Activated T-helper 2 cell treated with anti-CD3 and anti-CD28 coated beads, Interferon-gamma antibody, Interleukin-2, Interleukin-4, amounts not matched to agents 10 μg/mL and 5 μg/mL and 100 μg/mL, durations not matched to agents 14 hours and 24 hours and 36 hours (primary cell): ENCODE measurements at places on chromosomes 11 and 22. TPM values are rescaled to one million over a fixed set of nuclear protein-coding genes. Genes with fewer than 3 reads are reported as not detected.

CBLIF gene
- not detected in 2 replicates for total RNA-seq

CALCA gene
- total RNA-seq = not detected in 2 replicates

DCDC1 gene
- total RNA-seq = not detected in 2 replicates

KCNJ1 gene
- total RNA-seq = not detected in 2 replicates

MMP13 gene
- not detected in 2 replicates for total RNA-seq

RIBC2 gene
- total RNA-seq = 9.9 and 11.0 TPM in 2 replicates

TOB2 gene
- total RNA-seq = 41.2 and 44.2 TPM in 2 replicates

GGT5 gene
- 0.05 TPM in 1 of 2 replicates, not detected in the other for total RNA-seq

KCNJ5 gene
- not detected in 2 replicates for total RNA-seq

THOC5 gene
- 50.5 and 52.7 TPM in 2 replicates for total RNA-seq

UPK2 gene
- total RNA-seq = 0.21 TPM in 1 of 2 replicates, not detected in the other

CLMP gene
- 0.05 and 0.11 TPM in 2 replicates for total RNA-seq

HTR3A gene
- total RNA-seq = not detected in 2 replicates

DDB1 gene
- 260 and 264 TPM in 2 replicates for total RNA-seq

SMIM35 gene
- total RNA-seq = 1.7 and 1.9 TPM in 2 replicates

HBD gene
- not detected in 2 replicates for total RNA-seq

SPTBN2 gene
- 0.73 and 0.99 TPM in 2 replicates for total RNA-seq

CAVIN3 gene
- 83.1 and 84.3 TPM in 2 replicates for total RNA-seq

MOV10L1 gene
- total RNA-seq = 0.07 TPM in 1 of 2 replicates, not detected in the other

F2 gene
- 0.11 TPM in 1 of 2 replicates, not detected in the other for total RNA-seq

UPB1 gene
- 0.09 and 0.11 TPM in 2 replicates for total RNA-seq

CECR2 gene
- not detected in 2 replicates for total RNA-seq

WT1 gene
- total RNA-seq = not detected in 2 replicates

DKK3 gene
- not detected in 2 replicates for total RNA-seq

LTO1 gene
- 24.4 and 26.4 TPM in 2 replicates for total RNA-seq

RGL4 gene
- total RNA-seq = 4.9 and 5.7 TPM in 2 replicates

CCDC188 gene
- total RNA-seq = 0.11 TPM in 1 of 2 replicates, not detected in the other
